Non-pigmented ciliary epithelial cell (primary cell): ENCODE measurements at places on chromosomes 6 and 20.

DNA sequence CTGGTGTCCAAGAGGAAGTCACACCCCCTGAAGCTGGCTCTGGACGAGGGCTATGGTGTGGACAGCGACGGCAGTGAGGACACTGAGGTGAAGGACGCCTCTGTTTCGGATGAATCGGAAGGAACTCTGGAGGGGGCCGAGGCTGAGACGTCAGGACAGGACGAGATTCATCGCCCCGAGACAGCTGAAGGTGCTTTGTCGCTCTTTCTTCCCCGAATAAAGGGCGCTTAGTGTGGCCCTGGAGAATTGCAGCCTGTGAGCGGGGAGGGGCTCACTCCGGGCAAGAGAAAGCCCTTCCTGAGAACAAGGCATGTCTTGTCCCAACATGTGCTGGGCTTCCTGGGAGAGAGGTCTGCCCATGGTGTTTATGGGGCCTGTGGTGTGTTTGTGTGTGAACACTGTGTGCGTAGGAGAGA, 41.4 kb downstream of the MYT1 start:
- DNase-seq, result no peak

DNA sequence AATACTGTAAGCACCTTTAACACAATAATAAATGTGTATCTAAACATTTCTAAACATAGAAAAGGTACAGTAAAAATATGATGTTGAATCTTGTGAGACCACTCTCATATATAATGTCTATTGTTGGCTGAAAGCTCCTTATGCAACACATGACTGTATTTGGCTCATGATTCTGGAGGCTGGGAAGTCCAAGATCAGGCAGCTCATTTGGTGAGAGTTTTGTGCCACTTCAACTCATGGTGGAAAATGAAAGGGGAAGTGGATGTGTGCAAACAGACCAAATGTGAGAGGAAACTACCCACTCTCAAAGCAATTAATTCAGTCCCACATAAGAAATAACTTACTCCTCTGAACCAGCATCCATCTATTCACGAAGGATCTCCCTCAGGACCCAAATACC, 257.7 kb upstream of the OPRM1 start:
- no peak for DNase-seq

- DNase-seq, result no peak
Measured at GRCh38 chr6:82963191-82963925, 102.3 kb downstream of the UBE3D start.

- DNase-seq, result no peak
Measured at GRCh38 chr6:45610832-45611231, 233.1 kb upstream of the SUPT3H start.

DNA sequence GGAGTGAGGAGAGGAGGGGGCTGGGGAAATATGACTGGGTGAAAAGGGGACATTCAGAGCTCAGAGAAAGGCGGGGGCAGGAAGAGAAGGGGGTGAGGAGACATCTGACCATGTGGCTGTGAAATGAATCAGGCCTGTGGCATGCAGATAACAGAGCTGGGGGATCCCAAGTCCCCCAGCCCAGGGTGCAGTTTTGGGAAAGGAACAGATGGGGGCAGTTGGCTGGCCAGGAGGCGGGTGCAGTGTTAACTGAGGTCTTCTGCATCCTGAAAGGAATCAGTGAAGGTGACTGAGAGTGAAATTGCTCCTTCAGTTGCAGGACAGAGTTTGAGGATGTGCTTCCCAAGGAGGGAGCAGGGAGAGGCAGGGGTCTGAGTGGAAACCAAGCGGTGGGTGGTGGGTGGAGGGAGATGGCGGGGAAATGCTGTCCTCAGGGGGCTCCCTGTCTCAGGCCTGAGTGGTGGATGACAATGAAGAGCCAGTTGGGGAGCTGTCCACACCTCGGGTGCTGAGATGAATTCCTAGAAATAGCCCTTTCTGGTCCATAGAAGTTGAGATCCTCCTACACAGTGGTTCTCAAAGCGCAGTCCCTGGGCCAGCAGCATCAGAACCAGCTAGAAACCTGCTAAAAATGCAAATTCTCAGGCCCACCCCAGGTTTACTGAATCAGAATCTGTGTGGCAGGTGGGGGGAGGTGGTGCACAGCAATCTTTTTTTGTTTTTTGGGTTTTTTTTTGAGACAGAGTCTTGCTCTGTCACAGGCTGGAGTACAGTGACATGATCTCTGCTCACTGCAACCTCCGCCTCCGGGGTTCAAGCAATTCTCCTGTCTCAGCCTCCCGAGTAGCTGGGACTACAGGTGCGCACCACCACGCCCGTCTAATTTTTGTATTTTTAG, 26.0 kb upstream of the CCDC167 start:
- DNase-seq, result no peak

GRCh38 chr20:21353236-21353635, 44.1 kb downstream of the NKX2-4 start:
- DNase-seq, result peak; percentile 34

DNA sequence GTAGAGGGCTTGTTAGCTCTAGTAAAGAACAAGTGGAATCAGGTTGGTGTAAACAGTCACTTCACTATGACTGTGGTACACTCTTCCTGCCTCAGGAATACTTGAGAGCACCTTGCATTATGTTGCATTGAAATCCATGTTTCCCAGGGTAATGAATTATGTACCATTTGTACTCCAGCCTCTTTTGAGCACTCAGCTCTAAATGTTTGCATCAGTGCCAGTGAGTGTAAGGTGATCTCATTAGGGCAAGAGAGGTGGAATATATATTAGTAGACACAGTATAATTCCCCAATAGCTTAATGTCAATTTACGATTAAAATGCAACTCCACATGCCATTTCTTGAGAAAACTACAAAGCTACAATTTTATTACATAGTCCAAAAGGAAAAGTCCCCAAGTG, 319.6 kb upstream of the POU3F2 start:
- no peak for DNase-seq
